CD4-positive, alpha-beta T cell treated with Interleukin-15 for 1 hour (primary cell): ENCODE measurements at places on chromosomes 7 and 10.

- DNase-seq = no peak
These were observed 401.2 kb downstream of the PTPRN2 start for GRCh38 chr7:158186406-158186805.

DNA sequence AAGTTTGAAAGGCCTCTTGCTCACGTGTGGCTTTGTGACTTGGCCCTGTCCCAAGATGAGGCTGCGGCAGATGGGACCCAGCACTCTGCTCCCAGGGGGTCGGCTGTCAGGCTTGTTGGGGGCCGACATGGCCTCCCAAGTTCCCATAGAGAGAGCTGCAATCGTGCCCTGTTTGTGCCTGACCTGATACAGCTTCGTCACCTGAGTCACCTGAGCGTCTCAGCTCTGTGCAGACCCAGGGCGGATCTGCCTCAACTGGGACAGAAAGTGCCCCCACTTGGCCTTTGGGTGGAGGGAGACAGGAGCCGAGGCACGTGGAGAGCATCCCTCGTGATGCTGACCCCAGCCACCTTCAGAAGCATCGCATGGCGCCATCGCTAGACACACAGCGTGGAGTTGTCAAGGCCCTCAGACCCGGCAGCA, 21.7 kb downstream of the PAPOLB start:
- DNase-seq = no peak

DNA sequence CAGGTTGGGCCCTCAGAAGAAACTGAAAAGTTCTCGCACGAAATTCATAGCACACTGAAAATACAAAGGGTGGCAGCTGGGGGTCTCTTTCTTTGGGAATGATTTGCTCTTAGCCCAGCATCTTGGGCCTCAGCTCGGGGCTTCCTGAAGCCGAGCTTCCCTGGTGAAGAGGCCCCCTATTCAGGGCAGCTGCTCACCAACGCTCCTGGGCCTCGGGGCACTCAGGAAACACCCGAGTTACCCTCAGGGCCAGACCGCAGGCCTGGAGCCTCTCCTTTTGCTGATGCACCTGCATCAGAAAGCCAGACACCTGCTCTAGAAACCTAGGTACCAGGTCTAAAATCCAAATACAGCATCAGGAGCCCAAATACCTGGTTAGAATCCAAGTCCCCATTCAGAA, 85.5 kb downstream of the PTPRE start:
- no peak for DNase-seq

DNA sequence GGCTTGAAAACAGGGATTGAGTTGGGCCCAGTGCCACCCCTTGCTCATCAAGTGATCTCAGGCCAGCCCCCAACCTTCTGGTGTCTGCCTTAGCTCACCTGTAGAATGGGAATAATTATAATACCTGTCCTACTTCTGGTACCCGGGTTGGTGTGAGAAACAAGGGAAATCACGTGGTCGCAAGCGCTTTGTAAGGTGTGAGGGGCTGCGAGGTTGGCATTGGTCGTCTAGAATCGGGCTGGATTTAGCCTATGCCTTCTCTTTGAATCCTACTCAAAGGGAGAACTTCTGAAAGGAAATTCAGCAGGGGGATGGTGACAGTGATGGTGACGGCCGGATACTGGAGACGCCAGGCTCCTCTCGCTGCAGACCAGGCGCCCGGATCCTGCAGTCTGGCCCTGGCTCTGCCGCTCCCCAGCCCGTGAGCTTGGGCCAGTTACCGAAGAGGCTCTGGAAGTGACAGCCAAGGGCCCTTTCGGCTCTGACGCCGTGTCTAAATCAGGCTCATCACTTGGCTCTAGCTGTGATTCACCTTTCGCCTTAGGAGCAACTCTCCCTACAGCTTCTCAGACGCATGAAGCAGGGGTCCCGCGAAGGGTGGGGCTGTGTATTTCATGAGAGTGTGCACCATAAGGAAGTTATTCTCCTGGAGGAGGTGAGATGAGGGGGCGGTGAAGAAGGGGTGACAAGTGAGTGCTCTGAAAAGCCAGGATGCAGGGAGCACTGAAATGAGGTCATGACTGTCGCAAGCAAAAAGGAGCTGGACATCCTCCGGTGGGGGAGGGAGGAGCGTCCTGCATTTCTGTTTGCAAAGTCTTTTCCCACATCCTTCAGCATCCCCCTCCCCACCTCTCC, 4.0 kb upstream of the CREB5 start:
- DNase-seq = peak; percentile 18

DNA sequence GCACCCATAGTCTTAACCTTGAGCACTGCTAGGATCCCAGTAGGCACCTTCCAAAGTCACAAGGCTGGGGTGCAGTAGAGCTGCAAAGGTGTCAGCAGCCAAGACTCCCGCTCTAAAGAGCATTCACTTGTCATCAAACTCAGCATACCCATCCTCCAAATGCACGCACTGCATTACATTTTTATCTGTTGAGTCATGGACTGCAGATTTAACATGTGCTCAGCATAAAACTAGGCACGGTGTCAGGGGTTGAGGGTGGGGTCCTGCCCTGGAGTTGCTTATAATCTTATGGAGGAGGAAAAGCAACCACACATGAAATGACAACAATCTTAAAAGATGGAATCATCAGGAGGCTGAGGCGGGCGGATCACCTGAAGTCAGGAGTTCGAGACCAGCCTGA, 102.6 kb downstream of the PARP12 start:
- no peak for DNase-seq

DNA sequence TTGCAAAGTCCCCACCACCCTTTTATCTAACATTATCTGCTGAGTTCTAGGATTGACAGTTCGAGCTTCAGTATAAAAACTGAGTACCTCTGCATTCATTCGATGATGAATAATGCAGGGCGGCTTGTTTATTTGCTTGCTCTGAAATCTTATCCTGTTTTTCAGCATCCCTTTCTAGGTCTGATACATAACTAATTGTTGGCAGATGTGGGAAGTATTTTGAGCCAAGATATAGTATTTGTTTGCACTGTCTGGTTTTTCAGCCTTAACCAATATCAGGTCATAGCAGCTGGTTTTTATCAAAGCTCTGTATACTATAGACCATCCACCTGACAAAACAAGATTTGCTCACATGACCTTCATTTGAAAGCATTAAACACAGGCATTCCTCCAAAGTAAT, 161.4 kb downstream of the TFEC start:
- no peak for DNase-seq

GRCh38 chr7:15932318-15932717, 245.8 kb upstream of the MEOX2 start:
- DNase-seq = no peak

DNA sequence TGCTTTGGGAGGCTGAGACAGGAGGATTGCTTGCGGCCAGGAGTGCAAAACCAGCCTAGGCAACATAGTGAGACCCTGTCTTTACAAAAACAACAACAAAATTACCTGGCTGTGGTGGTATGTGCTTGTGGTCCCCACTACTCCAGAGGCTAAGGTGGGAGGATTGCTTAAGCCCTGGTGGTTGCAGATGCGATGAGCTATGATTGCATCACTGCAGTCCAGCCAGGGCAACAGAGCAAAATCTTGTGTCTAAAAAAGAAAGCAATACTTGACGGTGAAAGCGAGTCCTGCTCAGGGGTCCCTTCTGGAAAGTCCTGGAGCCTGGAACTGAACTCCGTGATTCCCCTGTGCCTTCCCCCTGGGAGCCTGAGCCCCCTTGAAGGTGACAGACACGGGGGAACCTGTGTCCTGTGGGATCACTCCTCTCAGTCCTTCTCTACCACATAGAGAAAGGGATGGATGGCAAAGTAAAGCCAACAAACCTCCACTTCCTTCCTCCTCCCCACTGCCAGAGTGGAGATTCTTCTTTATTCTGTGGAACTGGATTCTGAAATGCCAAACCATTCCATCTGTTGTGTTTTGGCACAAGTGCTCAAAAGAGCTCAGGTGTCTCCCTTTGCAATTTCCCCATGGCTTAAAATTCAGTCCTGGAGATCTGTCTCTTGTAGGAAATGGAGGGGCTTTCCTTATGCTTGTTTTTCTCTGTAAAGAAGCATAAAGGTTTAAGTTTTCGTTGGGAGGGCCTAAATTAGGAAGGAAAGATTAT, 50.6 kb downstream of the KIAA1217 start:
- DNase-seq = no peak

- DNase-seq = no peak
These were observed 14.3 kb downstream of the NRG3 start for GRCh38 chr10:81889181-81889769.

DNA sequence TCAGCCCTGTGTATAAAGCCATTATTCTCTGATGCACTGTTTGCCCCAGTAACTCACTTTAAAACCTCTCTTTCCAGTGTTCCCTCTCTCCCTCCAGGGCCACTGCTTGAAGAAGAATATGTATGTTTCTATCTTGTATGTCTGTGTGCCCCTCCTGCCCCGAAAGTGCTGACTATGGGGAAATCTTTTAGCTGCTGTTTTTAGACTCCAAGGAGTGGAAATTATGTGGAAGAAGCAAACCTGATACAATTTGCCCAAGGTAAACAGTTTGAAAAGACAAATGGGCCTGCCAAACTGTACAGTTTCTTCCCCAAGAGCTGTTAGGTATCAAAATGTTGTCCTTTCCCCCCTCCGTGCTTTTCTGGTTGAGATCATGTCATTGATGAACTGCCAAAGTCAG, 3.4 kb downstream of the ADRA2A start:
- no peak for DNase-seq

DNA sequence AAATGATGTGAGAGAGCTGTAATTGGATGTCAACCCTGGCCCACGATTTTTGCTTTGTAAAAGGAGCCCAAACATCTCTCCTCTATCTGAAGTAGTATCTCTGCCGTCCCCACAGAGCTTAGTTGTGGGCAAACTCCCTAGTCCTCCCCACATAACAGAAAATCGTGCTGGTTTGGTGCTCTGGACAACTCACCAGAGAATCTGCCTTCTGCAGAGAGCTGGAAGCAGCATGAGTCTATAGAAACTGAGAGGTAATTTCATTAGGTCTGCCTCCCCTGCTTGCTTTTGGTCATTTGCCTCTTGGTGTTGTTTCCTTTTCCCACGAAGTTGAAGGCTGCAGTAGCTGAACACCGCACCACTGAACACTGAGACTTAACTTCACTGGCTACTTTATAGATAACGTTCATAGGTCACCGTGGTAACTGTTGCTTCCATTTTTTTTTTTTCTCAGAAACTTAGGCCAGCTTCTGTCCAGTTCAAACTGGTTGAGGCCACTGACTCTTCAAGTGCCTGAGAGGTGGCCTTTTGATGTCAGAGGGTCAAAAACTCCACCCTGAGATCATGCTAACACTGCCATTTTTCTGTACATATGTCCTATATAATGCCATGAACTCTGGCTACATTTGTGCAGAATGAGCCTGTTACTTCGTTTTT, 3.3 kb upstream of the CDCA7L start:
- no peak for DNase-seq

- no peak for DNase-seq
These were observed 17.5 kb downstream of the CDK13 start for GRCh38 chr7:39967406-39968161.

GRCh38 chr7:126750207-126750911, 502.4 kb downstream of the GRM8 start:
- no peak for DNase-seq

DNA sequence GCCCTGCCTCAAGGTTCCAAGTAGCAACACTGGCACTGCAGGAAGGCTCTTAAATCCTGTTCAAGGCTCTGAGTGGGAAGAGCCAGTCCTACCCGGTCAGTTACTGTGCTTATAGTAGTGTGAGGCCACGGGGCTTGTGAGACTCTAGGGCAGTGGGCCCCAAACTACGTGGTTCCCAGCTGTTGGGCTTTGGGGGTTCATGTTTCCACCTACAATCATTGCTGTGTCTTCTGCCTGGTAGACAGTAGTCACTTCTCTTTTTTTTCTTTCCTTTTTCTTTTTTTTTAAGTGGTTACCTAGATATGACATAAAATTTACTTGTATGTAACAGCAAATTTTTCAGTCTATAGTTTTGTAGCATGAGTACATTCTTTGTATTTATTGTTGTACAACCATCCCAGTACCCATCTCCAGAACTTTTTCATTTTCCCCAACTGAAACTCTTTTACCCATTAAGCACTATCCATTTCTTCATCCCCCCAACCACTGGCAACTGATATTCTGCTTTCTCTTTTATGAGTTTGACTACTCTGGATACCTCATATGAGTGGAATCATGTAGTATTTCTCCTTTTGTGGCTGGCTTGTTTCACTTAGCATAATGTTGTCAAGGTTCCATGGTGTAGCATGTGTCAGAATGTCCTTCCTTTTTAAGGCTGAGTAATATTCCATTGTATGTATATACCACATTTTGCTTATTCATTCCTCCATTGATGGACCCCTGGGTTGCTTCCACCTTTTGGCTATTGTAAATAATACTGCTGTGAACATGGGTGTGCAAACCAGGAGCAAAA, 7.7 kb downstream of the UBTD1 start:
- no peak for DNase-seq

GRCh38 chr7:128025380-128025779, 5.9 kb downstream of the LRRC4 start:
- no peak for DNase-seq

DNA sequence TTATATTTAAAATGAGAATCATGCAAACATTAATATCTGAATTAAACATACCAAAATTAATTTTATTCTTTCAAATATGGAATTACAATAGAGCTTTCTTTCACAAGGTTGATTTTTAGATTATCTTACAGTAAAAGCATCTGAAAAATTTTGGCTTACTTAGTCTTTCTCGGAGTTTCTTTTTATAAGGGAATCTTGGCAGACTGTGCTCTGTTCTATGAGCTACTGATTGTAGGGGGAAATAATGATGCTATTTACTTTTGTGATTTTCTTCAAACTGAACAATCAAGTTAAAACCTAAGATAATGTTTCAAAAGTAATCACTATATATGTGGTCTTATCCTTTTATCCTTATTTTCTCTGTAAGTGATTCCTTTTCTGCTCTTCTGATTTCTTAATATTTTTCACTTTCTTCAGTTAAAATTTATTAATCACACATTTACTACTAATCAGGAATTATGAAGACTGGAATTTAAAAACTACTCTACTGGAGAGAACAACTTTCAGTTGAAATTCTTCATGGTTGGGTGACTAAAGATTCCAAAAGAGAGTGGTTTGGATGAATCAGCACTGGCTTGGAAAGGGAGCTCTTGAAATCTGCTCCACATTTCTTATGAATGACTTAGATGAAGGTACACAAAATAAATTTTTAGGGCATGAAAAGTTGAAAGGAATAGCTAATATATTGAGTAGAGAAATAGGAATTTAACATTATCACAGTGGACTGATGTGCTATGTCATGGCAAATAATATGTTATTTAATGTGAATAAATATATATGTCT, 103.9 kb downstream of the PPP1R9A start:
- DNase-seq = no peak

DNA sequence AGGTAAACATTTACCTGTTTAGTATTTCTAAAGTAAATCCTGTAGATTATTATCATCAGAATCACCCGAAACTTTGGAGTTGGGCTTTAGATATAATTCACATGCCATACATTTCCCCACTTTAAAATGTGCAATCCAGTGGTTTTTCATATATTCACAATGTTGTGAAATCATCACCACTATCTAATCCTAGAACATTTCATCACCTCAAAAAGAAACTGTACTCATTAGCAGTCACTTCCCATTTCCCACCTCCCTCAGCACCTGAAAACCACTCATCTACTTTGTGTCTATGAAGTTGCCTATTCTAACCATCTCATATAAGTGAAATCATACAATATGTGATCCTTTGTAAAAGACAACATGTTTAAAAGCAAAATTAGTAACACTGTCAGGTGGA, 182.6 kb downstream of the FZD1 start:
- DNase-seq = no peak

GRCh38 chr7:40463446-40463845, 328.6 kb downstream of the SUGCT start:
- no peak for DNase-seq
